ENCODE measurements at places on chromosomes 6 and 20.

- DNase-seq = peak; percentile 40
These were observed at the start of gene HLA-DMB for GRCh38 chr6:32940656-32941213. HLA-DMB (minus strand) TSS chr6:32941028; CDS start chr6:32940807, 221 bp downstream.

GRCh38 chr20:12270863-12271262 is 353.2 kb downstream of the BTBD3 start:
- no peak for DNase-seq

DNA sequence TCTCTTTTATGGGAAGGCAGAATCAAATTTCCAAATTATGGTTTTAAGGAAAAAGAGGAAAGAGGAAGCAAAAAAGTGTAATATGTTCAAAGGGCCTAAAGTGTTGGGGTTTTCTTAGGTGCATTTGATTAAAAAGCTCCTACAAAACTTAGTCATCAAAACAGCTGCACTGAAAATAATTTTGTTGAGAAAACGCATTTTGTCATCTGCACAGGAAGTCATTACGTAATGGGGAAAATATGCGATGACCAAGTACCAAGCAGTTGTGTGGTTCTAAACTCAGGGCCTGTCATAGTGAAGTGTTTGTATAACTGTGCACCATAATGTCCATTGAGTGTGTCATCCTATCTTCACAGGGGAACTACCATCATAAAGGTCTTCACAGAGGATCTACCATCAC is 15.6 kb downstream of the HAO1 start:
- peak; percentile 98 for DNase-seq

GRCh38 chr6:103516336-103516735 is 1343.4 kb downstream of the HACE1 start:
- DNase-seq = no peak

DNA sequence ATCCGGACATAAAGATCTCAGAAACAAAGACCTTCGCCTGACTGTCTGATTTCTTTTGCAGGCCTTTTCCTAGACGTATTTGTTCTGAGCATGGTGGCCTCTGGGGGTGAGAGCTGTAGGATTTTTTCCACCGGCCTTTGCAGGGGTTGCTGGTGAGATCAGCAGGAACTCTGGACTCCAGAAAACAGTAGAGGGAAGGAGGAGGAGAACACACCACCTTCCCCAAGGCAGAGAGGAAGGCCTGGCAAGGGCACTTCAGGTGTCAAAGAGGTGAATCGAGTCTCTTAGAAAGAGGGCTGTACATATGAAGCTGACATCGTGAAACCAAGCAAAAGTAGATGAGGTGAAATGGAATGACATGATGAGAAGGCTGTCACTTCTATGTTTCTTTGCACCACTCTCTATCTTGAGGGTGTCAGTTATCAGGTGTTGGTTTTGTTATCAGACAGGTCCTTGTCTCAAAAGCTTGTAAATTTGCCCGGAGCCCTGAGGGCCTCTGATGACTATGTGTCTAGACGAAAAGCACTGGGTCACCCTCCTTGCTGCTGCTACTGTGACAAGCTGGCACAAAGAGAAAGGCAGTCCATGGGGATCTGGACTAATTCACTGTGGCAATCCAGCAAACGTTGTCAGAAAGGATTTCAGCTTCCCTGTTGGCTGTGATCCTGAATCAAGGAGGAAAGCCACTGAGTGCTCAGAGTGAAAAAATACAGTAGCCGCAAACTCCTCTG is 91.3 kb upstream of the MAP3K7 start:
- DNase-seq = no peak

- DNase-seq = peak; percentile 70
These were observed 14.0 kb downstream of the DEFB110 start for GRCh38 chr6:50007819-50008218.

- no peak for DNase-seq
These were observed 207.7 kb upstream of the HDDC2 start for GRCh38 chr6:125509477-125509876.

DNA sequence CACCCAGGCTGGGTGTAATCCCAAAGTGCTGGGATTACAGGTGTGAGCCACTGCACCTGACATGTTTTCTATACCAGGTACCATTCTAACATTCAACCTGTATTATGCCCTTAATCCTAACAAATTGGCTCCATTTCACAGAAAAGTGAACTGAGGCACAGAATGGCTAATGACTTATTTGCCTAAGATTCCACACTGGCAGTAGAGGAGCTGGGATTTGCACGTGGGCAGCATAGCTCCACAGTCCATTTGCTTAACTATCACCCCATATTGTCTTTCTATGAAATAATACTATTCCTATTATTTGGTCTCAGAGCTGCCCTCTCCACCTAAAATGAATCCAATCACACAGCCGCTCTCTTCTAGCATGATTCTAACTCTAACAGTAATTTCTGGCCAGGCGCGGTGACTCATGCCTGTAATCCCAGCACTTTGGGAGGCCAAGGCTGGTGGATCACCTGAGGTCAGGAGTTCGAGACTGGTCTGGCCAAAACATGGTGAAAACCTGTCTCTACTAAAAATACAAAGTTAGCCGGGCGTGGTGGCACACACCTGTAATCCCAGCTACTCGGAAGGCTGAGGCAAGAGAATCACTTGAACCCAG is 23.3 kb upstream of the MYMX start:
- no peak for DNase-seq

DNA sequence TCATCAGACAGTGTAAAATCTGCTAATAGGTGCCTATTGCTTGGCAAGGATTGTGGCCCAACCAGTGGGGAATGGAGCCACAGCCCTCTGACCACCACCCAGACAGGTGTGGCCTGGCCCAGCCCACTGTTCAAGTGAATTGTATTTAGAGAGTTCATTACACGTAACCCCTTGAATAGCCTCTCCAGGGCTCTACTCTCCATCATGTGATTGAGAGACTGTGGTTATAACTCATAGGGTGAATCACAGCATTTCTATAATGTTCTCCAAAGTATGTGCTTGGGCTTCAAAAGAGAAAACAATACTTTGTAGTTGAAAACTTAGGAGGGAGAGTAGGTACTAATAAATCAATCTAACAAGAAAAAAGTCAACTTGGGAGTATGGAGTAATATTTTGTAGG is 38.4 kb downstream of the ALDH8A1 start:
- DNase-seq = peak; percentile 71

- DNase-seq = no peak
These were observed 123.0 kb downstream of the SLC16A10 start for GRCh38 chr6:111210194-111210728.

GRCh38 chr6:98463038-98464000 is 371.1 kb upstream of the POU3F2 start:
- no peak for DNase-seq

DNA sequence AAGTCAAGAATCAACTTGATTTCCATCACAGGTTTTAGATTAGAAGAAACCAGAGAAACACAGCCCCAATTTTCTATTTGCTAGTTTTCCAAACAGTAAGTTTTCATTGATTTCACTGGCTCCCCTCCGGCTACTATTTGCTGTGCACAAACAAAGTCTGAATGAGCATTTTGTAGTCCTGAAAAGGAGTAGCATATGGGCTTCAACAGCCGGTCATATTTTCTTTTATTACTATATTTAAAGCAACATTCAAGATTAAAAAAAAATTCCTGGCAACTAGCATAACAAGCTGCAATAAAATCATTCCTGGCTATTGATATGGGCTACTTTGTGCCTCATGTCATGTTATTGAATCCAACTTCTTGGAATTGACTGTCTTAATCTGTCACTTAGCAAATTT is 48.3 kb downstream of the CARMIL1 start:
- DNase-seq = no peak

GRCh38 chr20:20562507-20562906 is 149.9 kb downstream of the RALGAPA2 start:
- no peak for DNase-seq

DNA sequence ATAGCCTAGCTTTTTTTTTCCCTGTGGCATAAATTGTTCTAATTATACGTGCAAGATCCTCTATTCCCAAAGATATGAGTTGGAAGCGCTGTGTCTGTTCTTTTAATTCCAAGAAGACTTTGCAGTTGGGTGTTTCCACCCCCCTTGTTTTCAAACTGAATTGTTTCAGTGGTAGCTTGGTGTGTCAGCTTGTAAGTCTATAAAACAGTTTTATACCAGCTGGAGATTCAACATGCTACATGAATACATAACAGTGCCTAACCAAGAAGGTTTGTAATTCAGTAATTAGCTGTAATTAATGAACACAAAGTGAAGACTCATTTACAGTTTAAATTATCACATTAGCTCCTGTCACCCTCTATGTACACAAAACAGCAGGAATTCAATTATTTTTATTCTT is 154.0 kb downstream of the ZNF217 start:
- DNase-seq = no peak

DNA sequence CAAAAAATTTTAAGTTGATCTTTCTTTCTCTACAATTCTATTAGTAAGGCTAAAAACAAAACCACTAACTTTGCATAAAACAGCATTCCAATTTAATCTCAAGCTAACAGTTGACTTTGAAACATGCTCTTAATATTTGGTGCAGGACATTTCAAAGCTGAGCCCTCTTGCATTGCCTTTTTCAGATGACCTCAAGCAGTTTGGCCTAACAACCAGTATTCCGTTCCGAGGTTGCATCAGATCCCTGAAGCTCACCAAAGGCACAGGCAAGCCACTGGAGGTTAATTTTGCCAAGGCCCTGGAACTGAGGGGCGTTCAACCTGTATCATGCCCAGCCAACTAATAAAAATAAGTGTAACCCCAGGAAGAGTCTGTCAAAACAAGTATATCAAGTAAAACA is 194.0 kb downstream of the ARHGAP18 start:
- no peak for DNase-seq

DNA sequence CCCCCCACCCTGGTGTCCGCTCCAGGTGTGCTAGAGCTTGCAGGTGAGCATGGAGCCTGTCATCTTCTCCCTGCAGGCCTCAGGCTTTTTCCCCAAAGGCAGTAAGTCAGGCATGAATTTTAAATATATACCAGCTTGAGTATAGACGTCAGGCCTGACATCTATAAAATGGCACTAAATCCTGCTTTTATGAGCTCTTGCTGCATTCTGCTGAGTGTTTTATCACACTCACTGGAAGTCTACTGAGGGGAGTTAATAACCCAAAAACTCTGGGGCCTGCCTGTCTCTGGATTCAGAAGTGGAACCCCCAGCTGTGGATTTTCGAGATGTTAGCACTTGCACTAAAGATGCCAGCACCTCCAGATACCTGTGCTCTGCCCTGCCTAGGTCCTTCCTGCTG is 133.4 kb upstream of the TOP1 start:
- no peak for DNase-seq

- no peak for DNase-seq
These were observed 1.1 kb upstream of the ZBTB24 start for GRCh38 chr6:109484122-109484521.

- no peak for DNase-seq
These were observed 46.7 kb downstream of the MARCKS start for GRCh38 chr6:113903666-113904330.

DNA sequence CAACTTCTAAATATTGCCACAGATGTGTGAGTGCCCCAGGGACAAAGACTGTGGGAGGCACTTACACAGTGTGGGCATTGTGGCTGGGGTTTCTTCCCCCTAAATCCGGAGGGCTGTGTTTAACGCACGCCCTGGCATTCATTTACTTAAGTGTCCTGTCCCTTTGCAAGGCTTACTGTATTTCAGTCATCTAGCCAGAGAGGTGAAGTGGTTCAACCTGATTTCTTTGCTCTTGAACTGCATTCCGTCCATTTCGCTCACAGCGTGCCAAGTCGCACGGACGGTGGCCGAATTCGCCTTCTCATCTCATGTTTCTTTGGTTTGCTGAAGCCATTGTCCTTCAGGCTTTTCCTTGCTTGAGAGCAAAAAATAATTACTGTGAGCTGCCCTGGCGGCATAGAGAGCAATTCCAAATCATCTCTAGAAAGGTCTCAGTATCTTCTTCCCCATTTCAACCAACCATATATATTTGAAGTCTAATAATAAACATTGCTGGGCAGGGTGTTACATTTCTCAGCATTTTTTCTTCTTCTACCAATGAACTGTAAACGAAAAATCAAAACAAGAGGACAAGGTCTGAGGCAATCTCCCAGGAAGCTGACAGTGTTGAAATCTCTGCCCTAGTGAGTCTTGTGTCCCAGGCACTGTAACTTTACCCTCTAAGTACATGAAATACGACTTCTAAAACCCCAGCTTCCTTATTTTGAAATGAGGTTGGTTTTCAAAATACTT is 16.9 kb downstream of the SYTL3 start:
- DNase-seq = no peak

- no peak for DNase-seq
These were observed 143.1 kb downstream of the SYCP2 start for GRCh38 chr20:59790346-59790745.

- no peak for DNase-seq
These were observed 280.5 kb upstream of the JAG1 start for GRCh38 chr20:10954137-10954840.

DNA sequence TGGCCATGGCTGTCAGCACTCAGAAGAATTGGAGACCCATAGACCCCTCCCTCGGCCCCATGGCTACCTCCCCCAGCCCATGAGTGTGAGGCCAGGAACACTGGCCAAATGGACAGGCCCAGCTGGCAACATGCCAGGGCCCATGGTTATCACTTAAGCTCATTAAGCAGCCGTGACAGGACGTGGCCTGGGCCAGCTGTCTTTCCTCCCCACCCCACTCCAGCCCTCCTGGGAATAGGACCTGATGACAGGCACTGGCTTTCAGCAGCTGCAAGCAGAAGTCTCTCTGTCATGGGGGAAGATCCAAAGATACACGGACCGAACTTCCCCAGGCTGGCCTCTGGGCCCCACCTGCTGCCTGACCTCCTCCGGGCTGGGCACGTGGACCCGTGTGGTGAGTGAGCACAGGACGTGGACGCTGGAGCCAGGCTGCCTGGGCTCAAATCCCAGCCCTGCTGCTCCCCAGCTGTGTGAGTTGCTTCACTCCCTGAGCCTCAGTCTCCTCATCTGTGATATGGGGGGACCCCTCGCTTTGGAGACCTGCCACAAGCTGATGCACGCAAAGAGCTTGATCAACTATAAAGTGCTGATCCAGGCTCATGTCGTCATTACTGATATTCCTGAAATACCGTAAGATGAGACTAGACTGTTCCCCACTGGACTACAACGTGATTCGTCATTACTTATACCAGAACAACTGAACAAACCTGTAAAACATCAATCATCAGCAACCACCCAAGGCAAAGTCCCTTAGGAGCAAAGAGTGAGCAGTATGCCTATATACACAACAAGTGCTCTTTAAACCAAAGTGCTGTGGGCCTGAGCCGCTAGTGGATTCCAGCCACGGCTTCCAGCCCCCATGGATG is 22.0 kb upstream of the VSTM2L start:
- no peak for DNase-seq

GRCh38 chr6:71107911-71108420 is 151.1 kb upstream of the B3GAT2 start:
- peak; percentile 49 for DNase-seq

- DNase-seq = no peak
These were observed 16.9 kb downstream of the GFOD1 start for GRCh38 chr6:13470238-13471140.

DNA sequence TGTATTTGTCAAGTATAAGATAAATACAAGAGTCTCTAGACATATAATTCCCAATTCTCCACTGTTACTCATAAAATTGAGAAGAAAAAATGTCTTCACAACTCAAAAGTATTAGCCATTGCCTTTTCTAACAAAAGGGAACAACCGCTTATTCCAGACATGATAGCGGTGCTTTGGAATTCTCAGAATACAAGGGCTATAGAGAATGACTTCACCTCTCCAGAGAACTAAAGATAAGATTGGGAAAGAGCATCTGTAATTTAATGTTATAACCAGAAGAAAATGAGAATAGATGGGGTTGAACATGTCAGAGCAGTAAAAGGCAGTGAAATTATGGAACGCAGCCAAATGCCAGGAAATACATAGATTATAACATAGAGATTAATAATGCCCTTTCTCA is 730.8 kb downstream of the C6orf118 start:
- no peak for DNase-seq

- DNase-seq = no peak
These were observed 63.3 kb downstream of the STK35 start for GRCh38 chr20:2164966-2165365.

All from HS-5 (cell line).